ENCODE measurements at places on chromosomes 16 and 17.
A peak's percentile ranks its signal among the peaks of the same experiment; 100 is the strongest.

GRCh38 chr17:31834448-31834847, 24.6 kb downstream of the COPRS start:
- DNase-seq, result no peak

DNA sequence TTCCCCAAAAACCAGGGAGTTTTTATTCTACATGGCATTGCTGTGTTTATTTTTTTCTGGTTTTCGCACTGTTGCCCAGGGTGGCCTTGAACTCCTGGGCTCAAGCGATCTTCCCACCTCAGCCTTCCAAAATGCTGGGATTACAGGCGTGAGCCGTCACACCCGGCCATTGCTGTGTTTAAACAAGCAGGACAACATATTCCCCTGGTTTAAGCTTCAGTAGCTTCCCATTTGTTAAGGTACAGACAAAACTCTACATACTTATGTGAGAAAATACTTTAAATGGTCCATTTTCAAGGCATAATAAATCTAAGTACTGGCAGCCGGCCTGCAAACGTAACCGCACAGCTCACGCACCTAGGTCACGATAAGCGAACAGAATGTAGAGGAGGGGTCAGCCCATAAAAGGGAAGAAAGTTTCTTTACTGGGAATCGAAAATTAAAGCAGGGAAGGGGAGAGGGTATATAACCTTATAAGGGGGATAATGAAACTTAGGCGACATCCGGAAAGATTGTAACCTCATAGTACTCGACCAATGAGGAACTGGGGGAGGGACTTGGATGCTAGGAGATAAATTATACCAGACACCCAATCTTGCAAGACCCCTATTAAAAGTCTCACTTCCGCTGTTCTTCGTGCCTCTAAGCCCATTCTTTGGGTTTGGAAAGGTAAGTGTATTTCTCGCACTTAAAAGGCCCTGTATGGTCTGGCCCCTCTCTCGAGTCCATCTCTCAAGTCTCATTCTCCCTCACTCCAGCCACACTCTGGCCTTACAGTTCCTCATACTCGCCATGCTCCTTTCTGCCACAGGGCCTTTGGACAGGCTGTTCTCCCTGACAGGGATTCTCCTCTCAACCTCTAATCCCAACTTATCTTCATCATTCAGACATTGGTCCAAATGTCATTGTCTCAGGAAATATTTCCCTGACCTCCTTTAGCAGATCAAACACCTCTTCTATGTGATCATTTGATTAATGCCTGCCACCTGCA, 59.2 kb downstream of the TEX14 start:
- DNase-seq, result no peak

DNA sequence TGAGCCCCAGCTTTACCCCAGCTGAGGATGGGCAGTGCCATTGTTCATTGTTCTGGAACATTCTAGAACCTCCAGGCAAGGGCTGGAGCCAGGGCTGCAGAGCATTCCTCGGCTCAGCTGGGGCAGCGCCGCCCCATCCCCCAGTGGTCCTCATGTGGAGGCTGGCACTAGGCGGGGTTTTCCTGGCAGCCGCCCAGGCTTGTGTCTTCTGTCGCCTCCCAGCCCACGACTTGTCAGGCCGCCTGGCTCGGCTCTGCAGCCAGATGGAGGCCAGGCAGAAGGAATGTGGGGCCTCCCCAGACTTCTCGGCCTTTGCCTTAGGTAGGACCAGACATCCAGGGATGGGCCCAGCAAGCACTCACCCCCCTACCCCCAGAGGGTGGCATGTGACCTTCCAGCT, at the start of gene TMEM95:
TMEM95 (plus strand) TSS at position 104 of the 400 bp plus-strand sequence; CDS start at position 153, 49 bp downstream.
- DNase-seq, result no peak

GRCh38 chr16:66120656-66121055, 245.8 kb upstream of the CDH5 start:
- DNase-seq, result no peak

DNA sequence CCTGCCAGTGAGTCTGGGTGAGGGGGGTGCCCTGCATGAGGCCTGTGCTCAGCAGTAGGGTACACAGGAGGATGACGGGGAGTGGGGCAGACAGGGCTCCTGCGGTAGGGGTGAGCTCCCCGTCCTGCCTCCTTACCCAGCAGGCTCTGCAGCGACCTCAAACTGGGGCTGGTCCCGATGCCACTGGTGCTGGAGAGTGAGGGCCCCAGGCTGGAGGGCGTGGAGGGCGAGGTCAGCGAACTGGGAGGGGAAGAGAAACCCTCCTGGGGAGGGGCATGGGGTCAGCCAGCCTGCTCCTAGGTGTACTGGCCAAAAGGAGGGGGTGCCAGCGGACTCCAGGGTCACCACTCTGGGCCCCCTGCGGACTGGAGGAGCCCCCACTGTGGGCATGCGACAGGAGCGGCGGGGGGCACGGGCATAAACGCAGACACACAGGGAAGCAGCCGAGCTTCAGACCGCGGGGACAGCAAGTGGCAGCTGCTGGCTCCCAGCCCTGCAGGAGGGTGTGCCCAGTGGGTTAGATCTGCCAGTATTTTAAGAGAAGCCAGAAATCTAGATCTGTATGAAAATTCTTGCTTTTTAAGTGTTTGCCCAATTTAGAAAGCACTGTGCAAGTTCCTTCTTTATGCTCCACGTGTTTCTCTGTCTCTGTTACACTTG, 9.0 kb upstream of the VASN start:
- DNase-seq, result no peak

- no peak for DNase-seq
Measured at GRCh38 chr17:40473573-40474365, 27.7 kb downstream of the TNS4 start.

DNA sequence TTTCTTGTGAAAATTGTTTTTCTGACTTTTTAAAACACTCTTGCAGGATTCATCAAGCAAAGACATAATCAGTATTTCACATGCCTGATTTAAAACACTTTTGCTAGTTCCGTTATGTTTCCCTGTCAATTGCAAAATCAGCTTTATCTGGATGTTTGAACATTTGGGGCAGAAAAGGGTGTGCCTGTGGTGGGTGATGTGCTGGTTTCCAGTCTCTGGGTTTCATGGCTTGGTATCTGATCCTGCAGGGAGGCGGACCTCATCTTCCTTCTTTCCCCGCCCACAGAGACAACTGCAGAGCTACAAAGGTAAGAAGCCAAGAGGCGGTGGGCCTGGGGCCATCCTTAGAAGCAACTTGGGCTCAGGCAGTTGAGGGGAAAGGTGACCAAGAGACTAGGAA, 41.8 kb downstream of the NLRC5 start:
- no peak for DNase-seq

DNA sequence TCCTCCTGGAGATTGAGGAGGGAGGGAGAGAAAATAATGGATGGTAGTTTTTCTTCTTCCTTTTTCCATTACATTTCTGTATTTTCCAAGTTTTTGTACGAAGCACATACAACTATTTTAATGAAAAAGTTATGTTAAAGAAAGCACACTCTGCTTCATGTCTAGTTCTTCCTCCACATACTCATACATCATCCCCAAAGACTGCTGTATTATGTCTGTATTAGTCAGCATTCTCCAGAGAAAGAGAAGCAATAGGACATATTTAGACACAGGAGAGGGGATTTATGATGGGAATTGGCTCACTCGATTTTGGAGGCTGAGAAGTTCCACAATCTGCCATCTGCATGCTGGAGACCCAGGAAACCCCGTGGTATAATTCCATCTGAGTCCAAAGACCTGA, 10.1 kb upstream of the ACSM2A start:
- no peak for DNase-seq

DNA sequence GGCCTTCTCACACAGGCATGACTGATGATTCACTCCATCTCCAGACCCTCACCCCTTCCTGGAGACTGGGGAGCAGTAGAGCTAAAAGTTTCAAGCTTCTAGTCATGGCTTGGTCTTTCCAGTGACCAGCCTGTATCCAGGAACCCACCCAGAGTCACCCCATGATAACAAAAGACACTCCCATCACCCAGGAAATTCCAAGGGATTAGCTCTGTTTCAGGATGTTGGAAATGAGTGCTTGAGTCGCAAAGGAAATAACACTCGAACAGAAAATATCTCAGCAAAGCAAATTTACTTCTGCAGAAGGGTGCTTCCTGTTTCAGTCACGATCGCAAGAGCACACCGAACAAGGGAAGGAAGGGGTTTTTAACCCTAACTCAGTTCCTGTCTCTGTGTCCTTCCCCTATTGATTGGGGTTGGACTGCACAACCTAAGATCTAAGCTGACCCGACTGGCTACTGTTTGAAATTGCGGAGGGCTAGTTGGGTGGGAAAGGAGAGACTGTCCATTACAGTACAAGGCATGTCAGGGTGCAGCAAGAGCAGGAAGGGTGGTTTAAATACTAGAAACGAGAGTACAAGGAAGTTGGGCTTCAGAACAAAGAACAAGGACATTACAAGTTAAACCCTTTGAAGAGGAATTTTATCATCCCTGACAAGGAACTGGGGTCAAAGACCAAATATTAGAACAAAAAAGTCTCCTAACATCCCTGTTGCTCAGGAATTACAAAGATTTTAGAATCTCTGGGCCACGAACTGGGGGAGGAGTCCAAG, 224.4 kb upstream of the CACNG5 start:
- DNase-seq, result no peak

- no peak for DNase-seq
Measured at GRCh38 chr17:9178319-9178718, 157.0 kb downstream of the NTN1 start.

DNA sequence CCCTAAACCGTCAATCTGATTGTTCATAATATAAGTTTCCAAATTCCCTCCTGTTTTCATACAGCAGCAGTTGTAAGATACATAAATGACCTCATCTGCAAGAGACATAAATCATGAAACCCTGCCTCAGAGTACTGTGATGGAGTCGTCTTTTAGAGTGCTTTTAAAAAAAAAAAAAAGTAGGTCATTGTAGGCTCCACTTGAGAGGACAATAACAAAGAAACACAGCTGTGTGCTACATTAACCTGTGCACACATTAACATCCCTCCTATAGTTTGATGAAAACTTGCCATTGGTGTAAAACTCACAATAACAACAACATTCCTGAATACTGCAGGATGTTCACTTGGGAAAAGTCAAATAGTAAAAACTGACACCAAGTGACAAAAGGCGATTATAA, 56.5 kb downstream of the XPO6 start:
- no peak for DNase-seq

DNA sequence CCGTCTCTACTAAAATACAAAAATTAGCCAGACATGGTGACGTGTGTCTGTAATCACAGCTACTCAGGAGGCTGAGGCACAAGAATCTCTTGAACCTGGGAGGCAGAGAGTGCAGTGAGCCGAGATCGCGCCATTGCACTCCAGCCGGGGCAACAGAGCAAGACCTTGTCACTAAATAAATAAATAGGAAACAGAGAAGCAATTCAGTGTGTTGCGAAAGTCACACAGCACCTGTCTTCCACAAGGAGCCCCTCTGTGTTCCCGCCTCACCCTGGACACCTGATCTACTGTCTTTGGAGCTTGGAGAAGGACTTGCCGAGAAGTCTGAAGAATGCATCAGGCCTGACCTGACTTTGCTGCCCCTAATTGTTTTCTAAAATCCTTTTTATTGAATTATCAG, 3.5 kb upstream of the CDH1 start:
- DNase-seq, result no peak

GRCh38 chr16:85836706-85837582, 37.4 kb downstream of the COX4I1 start:
- no peak for DNase-seq

GRCh38 chr17:17650959-17651358, 30.3 kb upstream of the RAI1 start:
- no peak for DNase-seq

- no peak for DNase-seq
Measured at GRCh38 chr16:69938981-69939820, 11.9 kb upstream of the CLEC18A start.

- no peak for DNase-seq
Measured at GRCh38 chr17:29664743-29665480, 42.2 kb upstream of the CORO6 start.

- no peak for DNase-seq
Measured at GRCh38 chr16:86911437-86911958, 333.1 kb downstream of the FOXL1 start.

- no peak for DNase-seq
Measured at GRCh38 chr17:14940938-14941265, 324.2 kb downstream of the PMP22 start.

- DNase-seq, result no peak
Measured at GRCh38 chr17:76585649-76586593, at the start of gene ST6GALNAC2. TSS of gene ST6GALNAC2 (minus strand) at chr17:76585860. CDS start at chr17:76585808, 52 bp downstream.

DNA sequence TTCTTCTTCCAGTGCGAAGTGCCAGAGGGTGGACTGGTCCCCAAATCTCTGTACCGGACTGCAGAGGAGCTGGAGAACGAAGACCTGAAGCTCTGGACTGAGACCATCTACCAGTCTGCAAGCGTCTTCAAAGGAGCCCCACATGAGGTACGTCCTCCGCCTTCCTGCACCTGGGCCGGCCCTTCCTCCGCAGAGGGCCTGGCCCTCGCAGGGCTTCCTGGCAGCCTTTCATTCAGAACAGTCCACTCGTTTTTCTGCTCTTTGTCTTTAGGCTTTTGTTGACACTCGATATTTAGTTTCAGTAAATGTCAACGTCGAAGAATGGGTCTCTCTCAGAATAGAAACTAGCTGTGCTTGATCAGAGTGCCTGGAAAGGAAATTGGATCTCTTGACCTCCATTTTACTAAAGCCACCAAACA, 68.6 kb downstream of the SEC14L1 start:
- DNase-seq, result no peak

DNA sequence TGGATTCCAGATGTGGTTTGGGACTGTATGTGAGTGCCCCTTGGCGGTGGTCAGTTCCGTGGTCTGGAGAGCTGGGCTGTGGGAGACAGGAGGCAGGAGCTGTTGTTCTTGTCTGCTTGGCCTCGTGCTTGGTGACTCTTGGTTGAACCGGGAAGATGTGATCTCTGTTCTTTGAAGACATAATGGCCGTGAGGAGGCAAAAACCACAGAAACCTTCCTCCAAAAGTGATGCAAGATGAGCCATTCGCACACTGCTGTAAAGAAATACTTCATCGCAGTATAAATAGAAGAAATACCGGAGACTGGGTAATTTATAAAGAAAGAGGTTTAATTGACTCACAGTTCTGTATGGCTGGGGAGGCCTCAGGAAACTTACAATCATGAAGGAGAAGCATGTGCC, 128.8 kb downstream of the RAP1GAP2 start:
- DNase-seq, result no peak

GRCh38 chr17:7281074-7281952, at the start of gene SLC2A4:
TSS of gene SLC2A4 (plus strand) at chr17:7281718. CDS start at chr17:7281935, 217 bp downstream.
- peak; percentile 94 for DNase-seq

GRCh38 chr16:80066805-80067580, 466.5 kb upstream of the MAF start:
- DNase-seq, result no peak

GRCh38 chr17:50816771-50817751, 18.3 kb upstream of the WFIKKN2 start:
- DNase-seq, result peak; percentile 75

DNA sequence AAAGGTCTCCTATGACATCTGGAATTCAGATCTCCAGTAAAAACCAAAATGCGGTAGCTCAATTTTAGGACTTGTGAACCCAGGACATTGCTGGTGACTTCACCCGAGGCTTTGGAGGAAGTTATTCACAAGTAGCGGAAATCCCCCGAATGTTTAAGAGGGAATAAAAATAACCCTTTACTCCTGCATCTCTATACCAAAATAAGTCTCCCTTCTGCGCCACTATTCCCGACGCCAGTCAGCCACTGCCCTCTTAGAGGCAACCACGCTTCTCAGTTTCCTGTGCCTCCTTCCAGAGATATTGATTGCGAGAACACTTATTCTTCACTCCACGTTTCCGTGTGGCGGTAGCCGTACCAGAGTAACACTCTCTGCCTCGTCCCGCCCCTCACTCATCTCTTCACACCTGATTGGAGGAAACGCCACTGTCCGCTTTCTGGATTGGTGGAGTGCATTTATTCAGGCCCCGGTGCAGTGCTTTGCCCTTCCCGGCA, 27.4 kb downstream of the EMP2 start:
- DNase-seq, result peak; percentile 58
